Esophagus squamous epithelium (tissue), 5 donors: ENCODE measurements at places on chromosomes 6 and 20. TPM values are rescaled to one million over a fixed set of nuclear protein-coding genes. Genes with fewer than 3 reads are reported as not detected.

The PLG gene
- total RNA-seq = not detected

The MUC22 gene
- total RNA-seq = 4.1 TPM

The PLTP gene
- total RNA-seq = 56.5 TPM

The NKX2-4 gene
- not detected for total RNA-seq

The LY6G6F gene
- not detected for total RNA-seq

The SSTR4 gene
- total RNA-seq = not detected

The TINAG gene
- not detected for total RNA-seq

The ISM1 gene
- total RNA-seq = 2.3 TPM

The SMIM26 gene
- 121 TPM for total RNA-seq

The FHL5 gene
- total RNA-seq = 0.83 TPM

The SAYSD1 gene
- 12.1 TPM for total RNA-seq

The TAGAP gene
- total RNA-seq = 3.4 TPM

The NEURL2 gene
- total RNA-seq = 4.1 TPM

The SPACA1 gene
- total RNA-seq = not detected
